Activated CD4-positive, alpha-beta T cell treated with anti-CD3 and anti-CD28 coated beads, Interleukin-2, amount 10 ng/mL, durations not matched to agents 24 days and 14 days (primary cell): ENCODE measurements at places on chromosomes 16 and 17. TPM values are rescaled to one million over a fixed set of nuclear protein-coding genes. Genes with fewer than 3 reads are reported as not detected.

- peak overlapping the region; percentile 53 for H3K4me3 ChIP-seq
- peaks cover 36% of the 10 kb centered on the region for H3K4me1 ChIP-seq
- no peak overlapping the region for H3K27ac ChIP-seq
- no peak for DNase-seq
- H3K36me3 ChIP-seq: no peaks in the 10 kb centered on the region
Observed at GRCh38 chr17:72590382-72590781, 469.6 kb downstream of the SOX9 start.

Gene TNFSF13
- 2.4 and 3.5 TPM in 2 replicates for total RNA-seq

DNA sequence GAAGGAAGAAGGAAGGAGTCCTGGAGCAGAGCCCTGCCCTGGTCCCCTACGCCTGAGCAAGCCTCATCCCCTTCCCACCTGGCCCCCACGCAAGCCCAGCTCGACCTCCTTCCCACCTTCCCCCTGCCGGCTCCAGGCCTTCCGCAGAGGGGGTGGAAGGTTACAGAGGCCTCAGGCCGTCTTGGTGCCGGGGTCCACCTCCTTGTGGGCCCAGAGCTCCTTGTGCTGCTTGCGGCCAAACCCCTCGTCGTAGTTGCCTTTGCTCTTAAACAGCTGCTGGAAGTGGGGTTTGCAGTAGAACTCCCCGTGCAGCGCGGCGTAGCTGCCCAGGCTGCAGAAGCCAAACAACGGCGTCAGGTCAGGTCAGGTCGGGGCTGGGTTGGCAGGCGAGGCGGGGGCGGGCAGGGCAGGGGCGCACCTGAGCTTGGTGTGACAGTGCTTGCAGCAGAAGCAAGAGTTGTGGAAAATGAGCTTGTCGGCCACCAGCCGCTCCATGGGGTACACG is 1.5 kb downstream of the LIMD2 start:
- H3K27me3 ChIP-seq: no peaks in the 10 kb centered on the region
- peak overlapping the region; percentile 93 for H3K27ac ChIP-seq
- H3K4me1 ChIP-seq: peaks cover 49% of the 10 kb centered on the region
- peak overlapping the region; percentile 93 for H3K4me3 ChIP-seq
- H3K36me3 ChIP-seq: peaks cover 39% of the 10 kb centered on the region

DNA sequence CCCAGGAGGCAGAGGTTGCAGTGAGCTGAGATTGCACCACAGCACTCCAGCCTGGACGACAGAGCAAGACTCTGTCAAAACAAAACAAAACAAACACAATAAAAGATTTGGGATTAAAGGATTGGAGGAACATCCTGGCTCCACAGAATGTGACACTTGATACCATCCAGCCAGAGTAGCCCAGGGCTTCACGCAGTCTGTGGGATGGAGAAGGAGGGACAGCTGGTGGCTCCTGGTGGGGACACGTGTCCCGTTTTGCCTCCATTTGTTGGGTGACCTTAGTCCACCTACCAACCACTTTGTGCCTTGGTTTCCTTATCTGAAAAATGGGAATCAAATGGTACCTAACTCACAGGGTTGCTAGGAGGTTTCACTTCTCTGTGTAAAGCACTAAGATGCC is 12.4 kb upstream of the CYB561 start:
- H3K36me3 ChIP-seq: no peaks in the 10 kb centered on the region
- no peak for DNase-seq
- peaks cover 13% of the 10 kb centered on the region for H3K27me3 ChIP-seq
- H3K4me1 ChIP-seq: no peaks in the 10 kb centered on the region

DNA sequence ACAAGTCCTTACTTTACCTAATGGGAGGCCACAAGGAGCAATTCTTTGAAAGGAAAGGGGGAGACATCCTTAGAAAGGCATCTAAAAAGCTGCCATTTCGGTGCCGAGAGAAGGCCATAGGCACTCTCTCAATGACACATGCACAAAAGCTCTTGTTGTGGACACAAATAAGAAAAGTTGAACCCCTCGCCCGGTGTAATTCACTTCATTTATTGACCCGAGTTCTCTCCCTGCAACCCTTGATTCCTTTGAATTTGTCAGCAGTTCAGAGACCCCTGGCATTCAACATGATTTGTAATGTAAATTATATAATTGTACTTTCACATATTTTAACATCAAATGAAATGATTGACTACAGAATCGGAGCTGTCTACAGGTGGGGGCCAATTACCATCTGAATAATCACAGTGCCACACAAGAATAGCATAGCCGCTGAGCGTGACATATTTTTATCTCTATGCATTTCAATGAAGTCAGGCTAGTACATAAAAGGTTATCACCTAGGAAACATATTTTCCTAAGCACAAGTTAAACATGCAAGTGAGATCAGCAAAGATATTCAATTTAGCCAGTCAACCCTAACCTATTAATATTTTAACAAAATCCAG is 66.7 kb downstream of the IRX6 start:
- H3K36me3 ChIP-seq: no peaks in the 10 kb centered on the region
- no peaks in the 10 kb centered on the region for H3K4me1 ChIP-seq
- no peak overlapping the region for H3K27ac ChIP-seq
- no peak overlapping the region for H3K4me3 ChIP-seq
- H3K27me3 ChIP-seq: no peaks in the 10 kb centered on the region

DNA sequence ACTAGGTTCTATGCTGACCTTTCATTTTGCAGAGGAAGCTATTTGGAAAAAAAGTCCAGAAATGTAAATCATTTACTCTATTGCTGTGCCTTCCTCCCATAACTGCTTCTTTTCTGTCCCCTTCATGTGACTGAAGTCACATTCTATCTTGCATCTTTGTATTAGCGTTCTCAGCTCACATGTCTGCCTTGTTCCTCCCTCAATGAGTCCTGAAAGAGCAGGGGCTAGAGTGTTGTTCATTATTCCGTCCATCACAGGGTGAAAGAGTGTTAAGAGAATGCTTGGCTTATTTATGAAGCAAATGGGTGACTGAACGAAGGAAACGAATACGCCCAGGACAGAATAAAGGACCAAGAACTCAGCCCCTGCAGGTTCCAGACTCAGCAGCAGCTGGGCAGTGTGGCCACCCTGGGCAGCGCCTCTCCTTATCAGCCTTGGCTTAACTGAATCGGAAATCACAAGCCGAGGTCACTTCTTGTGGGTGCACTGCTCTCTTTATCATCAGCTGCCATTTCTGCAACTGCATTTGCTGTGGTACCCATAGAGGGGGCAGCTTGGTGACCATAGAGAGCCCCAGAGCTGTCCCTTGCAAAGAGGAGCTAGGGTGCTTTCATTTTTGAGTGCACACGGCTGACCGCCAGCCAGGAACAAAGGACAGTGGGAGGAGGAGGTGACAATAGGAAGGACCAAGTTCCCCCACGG is 1.8 kb upstream of the PIK3R6 start:
- H3K27ac ChIP-seq: no peak overlapping the region
- H3K36me3 ChIP-seq: peaks cover 3% of the 10 kb centered on the region
- no peak for DNase-seq
- H3K4me1 ChIP-seq: peaks cover 37% of the 10 kb centered on the region
- H3K27me3 ChIP-seq: no peaks in the 10 kb centered on the region
- H3K4me3 ChIP-seq: no peak overlapping the region

Gene GCGR
- total RNA-seq: not detected in 2 replicates

DNA sequence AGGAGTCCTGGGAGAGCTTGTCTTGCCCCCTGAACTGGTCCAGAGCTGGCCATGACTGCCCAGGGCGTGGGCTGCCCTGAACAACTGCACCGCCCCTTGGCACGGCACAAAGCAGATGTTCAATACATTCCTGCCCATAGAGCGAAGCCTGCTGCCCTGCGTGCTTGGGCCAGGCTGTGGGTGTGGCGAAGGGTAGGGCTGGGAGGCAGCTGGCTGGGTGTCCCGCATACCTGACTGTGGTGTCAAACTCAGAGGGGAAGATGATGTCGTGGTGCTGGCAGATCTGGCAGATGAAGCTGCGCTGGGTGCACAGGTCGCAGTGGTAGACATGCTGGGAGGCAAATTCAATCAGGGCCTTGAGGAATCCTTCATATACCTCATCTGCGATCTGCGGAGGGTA is 124.2 kb upstream of the SMURF2 start:
- H3K4me1 ChIP-seq: peaks cover 16% of the 10 kb centered on the region
- H3K27me3 ChIP-seq: no peaks in the 10 kb centered on the region
- no peak overlapping the region for H3K4me3 ChIP-seq
- no peak overlapping the region for H3K27ac ChIP-seq
- no peak for DNase-seq
- H3K36me3 ChIP-seq: peaks cover 13% of the 10 kb centered on the region

- H3K36me3 ChIP-seq: no peaks in the 10 kb centered on the region
- H3K4me1 ChIP-seq: peaks cover 1% of the 10 kb centered on the region
Observed at GRCh38 chr16:88951989-88952388, 25.0 kb downstream of the CBFA2T3 start.
